Cardiac muscle cell (in vitro differentiated cells and primary cell): ENCODE measurements at places on chromosomes 6 and 20.

DNA sequence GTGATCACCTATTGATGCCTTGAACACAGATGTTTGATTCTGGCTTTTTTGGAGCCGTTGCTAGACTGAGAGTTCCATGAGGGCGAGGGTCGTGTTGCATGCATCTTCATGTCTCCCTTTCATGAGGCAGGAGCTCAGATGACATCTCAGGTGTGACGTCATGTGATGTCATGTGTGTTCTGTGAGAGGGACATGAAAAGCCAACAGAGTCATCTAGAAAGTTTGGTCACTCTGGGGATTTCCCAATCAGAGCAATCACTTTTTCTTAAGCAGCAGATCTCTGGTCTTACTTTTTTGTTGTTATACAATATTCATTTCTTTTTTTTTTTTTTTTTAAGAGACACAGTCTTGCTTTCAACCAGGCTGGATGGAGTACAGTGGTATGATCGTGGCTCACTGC is 411.8 kb downstream of the PREX1 start:
- no peak for DNase-seq

DNA sequence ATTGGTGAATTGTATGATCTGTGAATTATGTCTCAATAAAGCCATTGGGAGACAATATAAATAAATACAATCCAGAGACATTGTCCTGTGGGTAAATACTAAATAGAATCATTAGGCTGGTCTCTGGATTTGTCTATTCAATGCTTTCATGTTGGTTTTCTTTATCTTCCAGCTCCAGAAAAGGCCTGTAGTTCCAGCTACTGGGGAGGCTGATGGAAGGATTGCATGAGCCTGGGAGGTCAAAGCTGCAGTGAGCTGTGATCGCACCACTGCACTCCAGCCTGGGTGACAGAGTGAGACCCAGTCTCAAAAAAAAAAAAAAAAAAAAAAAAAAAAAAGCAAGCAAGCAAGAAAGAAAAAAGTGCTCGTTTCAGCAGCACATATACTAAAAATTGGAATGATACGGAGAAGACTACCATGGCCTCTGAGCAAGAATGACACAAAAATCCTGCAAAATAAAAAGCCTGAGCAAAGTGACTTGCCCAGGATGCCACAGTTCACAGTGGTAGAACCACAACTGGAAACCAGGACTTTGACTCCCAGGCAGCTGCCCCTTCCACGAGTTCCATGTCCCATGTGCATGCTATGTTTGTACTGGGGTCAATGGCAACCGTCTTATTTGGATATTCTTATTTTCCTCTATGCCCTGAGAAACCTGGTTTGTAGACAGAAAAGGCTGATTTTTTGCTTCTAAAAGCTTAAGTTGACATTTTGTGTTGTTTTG is 33.6 kb upstream of the GMPR start:
- DNase-seq, result no peak

DNA sequence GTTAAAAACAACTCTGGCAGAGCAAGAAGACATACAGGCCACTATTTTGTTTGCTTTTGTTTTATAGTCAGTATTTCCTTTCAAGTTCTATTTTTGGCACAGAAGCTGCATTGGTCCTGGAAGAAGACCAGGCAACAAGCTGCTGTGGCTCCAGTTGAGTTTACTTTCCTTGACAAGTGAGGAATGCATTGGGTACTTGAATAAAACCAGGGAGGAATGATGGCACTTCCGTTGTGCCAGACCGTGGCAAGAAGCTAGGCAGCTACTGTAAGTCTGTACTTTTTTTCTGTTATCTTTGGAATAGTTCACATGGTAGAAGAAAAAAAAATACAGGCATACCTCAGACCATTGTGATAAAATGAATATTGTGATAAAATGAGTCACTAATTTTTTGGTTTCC is 66.3 kb downstream of the NCOA3 start:
- peak; percentile 62 for DNase-seq

DNA sequence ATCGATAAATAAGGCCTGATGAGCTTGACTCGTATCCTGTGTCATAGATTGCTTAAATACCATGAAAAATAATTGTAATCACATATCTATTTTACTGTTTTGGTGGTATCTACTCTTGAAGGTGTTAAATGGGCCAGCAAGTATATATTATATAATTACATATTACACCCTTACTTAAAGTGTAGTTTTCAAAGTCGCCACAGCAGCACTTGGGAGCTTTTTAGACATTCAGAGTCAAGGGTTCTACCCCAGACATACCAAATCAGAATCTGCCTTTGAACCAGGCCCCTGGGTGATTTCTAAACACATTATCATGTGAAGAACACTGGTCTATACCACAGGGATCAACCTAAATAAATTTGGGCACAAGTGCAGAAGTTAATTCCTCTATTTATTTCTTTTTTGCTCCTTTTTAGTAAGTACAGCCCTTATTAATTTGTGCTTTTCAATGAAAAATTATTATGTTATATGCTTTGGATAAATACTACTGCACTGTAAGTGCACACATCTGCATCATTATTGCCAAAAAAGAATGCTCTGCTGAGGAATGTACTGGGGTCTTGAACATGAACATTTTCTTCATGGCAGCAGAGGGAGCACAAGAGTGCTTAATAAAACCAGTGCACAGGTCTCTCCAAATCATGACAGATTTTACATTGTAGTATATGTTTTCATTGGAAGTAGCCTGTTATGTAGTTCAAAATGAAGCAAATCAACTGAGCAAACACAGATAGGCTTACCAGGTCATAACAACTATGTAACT is 3.1 kb upstream of the ATXN1 start:
- DNase-seq, result peak; percentile 76

- peak; percentile 94 for DNase-seq
Observed at GRCh38 chr6:129340983-129341382, 369.0 kb downstream of the ARHGAP18 start.

DNA sequence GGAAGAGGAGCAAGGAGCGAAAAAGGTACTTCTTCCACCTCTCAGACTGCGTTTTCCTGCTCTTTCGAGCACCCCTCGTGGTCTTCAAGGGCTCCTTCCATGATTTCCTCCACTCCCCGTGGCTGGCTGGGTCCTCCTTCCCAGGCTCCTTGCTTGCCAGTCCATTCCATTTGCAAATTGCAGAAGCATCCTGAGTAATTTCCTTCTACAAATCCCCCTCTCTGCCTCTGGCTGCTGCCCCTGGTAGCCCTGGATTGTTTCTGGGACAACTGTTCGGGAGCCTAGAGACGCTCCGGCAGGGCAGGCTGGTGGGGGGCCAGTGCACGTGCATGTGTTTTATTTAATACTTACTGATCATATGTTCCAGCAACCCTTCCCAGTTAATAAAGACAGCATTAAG is 173.1 kb downstream of the ZMYND8 start:
- no peak for DNase-seq

- DNase-seq, result no peak
Observed at GRCh38 chr6:147213772-147214171, 9.6 kb downstream of the STXBP5 start.

- no peak for DNase-seq
Observed at GRCh38 chr6:7154341-7155139, 46.8 kb downstream of the RREB1 start.

DNA sequence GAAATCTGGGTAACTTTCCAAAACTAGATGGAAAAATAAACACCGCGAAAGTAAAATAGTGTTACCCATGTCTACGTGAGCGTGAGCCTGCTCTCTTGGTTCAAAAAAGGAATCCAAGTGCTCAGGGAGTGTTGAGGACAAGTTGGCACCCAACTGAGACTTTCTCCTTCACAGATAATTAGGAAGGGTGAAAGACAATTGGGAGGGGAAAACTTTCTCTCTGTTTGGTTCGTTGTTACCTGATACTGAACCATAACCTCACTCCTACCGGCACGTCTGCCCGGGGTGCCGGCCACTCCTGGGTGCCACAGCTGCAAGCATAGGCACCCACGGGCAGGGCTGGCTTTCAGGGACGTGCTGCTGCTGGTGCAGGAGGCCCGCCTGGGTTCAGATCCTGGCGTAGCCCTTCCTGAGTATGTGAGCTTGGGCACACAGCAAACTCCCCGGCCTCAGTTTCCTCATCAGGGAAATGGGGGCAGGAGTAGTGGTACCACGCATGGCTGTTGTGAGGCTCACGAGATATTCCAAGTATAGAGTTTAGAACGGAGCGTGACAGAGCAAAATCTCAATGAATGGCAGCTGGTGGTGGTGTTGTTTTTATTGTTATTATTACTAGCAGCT is 38.2 kb upstream of the PMEPA1 start:
- DNase-seq, result no peak

- DNase-seq, result no peak
Observed at GRCh38 chr6:44430326-44430725, 42.8 kb downstream of the CDC5L start.

- no peak for DNase-seq
Observed at GRCh38 chr6:119446609-119447008, 97.0 kb upstream of the MAN1A1 start.

GRCh38 chr6:144989319-144990107 is 704.4 kb downstream of the UTRN start:
- no peak for DNase-seq

DNA sequence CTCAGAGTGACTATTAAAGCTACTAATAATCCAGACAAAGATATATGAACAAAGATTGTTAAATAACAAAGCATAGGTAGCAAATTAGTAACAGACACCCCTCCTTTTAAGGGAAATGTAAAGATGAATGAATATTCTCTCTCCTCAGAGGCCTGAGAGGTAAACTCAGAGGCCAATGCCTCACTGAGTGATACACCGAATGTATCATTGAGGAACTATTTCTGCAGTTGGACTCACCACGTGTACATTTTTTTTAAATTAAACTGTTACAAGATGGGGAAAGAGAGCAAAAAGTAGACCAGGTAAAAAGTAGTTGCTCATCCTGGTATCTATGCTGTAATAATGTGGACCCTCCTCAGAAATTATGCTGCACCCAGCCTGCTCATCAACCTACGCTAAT is 72.3 kb upstream of the IPCEF1 start:
- DNase-seq, result no peak

- DNase-seq, result no peak
Observed at GRCh38 chr6:5353971-5354370, 92.7 kb downstream of the FARS2 start.

DNA sequence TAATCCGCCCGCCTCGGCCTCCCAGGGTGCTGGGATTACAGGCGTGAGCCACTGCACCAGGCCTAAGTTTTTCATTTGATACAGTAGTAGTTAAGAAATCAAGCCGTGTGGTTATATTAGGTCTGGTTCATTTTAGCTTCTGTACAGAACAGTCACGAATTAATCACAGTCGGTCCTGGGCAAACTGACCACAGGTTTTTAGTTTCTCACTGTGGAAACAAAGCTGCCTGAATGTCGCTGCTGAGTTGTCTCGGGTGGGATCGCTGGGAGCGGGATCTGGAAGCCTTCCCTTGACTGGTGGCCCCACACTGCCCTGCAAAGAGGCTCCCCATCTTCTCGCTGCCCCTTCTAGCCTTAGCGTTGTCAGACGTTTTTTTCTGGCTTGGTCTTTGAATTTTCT is 18.6 kb downstream of the UCKL1 start:
- DNase-seq, result no peak

GRCh38 chr20:40683221-40683893 is 5.7 kb downstream of the MAFB start:
- peak; percentile 33 for DNase-seq

DNA sequence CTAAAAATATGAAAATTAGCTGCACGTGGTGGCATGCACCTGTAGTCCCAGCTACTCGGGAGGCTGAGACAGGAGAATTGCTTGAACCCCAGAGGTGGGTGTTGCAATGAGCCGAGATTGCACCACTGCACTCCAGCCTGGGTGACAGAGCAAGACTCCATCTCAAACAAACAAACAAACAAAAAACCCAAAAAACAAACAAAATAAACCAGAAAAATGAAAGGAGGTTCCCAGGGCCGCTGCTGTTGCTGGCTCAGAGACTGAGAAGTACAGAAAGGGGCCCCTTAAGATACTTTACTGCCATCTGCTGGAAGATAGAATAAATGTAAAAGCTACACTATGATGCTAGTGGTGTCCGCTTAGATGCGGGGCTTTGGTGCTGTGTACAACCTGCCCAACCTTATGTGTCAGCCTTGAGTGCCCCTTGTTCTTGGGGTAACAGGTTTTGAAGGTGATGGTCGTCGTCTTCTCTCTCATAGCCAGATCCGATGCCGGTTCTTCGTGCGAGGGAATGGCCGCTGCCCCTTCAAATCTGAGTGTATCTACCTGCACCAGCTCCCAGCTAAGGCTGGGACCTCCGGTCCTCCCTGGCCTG is 2.8 kb upstream of the FANCE start:
- DNase-seq, result peak; percentile 82

- DNase-seq, result peak; percentile 52
Observed at GRCh38 chr6:28134015-28134414, 7.7 kb upstream of the ZKSCAN8 start.

GRCh38 chr6:111047244-111047643 is 40.1 kb upstream of the SLC16A10 start:
- no peak for DNase-seq

- peak; percentile 50 for DNase-seq
Observed at GRCh38 chr6:5634525-5634924, 372.2 kb downstream of the NRN1 start.
